ENCODE measurements at places on chromosomes 16 and 17.

DNA sequence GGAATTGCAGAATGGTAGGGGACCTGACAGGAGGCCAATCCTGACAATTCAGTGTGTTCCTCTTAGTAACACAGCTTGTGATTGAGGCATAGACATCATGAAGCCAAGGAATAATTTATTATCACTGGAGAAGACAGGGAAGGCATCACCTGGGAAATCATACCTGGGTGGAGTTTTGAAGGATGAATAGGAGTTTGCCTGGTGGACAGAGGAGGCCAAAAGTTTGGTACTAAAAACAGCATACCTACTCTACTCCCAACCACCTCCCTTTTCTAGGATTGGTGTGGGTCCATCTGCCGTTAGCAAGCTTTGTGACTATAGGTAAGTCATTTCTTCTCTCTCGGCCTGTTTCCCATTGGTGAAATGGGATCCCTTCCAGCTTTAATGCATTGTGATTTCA is 88.0 kb downstream of the RAB11FIP4 start:
- no peak for DNase-seq

DNA sequence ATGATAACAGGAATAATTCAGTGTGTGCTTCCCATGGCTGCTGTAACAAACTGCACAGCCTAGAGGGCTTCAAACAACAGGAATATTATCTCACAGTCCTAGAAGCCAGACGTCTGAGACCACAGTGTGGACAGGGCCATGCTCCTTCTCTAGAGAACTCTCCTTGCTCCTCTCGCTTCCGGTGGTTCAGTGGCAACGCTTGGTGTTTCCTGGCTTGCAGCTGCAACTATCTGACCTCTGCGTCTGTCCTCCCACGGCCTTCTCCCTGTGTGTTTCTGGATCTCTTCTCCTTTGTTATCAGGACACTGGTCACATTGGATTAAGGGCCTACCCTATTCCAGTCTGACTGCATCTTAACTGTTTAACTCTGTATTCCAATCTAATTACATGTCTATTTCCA is 414.3 kb downstream of the MAF start:
- no peak for DNase-seq

GRCh38 chr16:57837305-57838125 is 35.2 kb upstream of the KIFC3 start:
- DNase-seq: no peak

DNA sequence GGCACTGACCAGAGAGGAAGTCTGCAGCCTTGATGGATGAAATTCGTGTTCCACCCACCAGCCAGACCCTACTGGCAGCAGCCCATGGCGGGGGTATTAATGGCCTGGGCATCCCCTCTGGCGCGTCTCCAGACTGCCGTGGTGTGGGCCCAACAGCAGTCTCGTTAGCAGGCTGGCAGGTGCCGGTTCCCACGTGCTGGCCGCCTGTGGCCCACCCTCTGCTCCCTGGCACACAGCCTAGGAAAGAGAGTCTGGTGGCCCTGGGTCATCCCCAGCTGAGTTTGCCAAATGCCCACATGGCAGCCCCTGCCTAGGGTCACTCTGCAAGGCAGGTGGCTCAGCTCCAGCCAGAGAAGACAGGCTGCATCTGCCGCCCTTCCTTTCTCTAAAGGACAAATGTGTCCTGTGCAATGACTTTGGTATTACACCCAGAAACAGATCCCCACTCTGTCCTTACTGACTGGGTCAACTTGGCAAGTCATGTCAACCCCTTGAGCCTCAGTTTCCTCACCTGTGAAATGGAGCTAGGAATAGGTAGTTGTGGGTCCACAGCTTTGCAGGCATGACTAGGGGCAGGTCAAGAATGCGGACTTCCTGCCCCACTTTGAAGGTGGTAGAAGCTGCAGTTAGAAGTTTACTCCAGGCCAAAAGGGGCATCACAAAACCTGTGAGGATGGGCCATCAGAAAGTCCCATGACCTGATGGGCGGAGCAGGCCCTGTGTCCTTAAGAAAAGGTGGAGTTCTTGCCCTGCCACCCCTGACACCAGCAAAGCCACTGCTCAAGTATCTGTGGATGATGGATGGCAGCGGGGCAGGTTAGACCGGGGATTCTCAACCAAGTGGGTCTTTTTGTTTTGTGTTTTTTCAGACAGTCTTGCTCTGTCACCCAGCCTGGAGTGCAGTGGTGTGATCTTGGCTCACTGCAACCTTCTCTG is 76.6 kb downstream of the ABCC6 start:
- no peak for DNase-seq

DNA sequence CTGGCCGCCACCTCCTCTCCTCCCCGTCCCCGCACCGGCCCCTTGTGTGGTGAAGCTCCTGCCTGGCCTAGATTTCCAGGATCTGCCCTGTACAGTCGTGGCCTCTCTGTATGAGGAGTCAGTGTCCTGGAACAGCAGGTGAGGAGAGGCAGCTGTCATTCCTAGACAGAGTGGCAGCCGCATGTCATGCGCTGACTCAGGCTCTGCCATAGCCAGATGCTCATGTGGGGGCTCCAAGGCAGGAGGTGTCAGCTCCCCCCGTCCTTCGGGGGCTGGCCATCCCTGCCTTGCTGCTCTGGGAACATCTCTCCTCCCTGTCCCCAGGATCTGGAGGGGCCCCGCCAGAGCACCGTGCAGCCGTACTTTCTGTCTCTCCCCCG is 60.4 kb downstream of the BAIAP2 start:
- no peak for DNase-seq

- DNase-seq: no peak
Observed at GRCh38 chr17:81050645-81051625, 16.0 kb downstream of the BAIAP2 start.

DNA sequence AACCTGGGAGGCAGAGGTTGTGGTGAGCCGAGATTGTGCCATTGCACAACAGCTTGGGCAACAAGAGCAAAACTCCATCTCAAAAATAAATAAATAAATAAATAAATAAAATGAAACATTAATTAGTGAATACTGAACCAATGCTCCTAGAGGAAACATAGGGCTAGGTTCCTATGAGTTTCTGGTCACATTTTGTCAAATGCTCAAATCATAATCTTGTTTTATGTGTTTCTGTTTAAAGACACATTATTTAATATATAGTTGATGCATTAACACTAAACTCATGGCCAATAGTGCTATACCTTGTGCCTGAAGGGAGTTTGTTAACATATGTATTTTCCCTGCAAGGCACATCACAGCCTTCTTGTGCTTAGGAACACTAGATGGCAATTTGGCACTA is 66.8 kb downstream of the HS3ST3A1 start:
- DNase-seq: no peak

- DNase-seq: no peak
Observed at GRCh38 chr16:85430523-85431421, 182.3 kb upstream of the GSE1 start.

GRCh38 chr16:10961231-10961630 is 16.9 kb downstream of the CLEC16A start:
- no peak for DNase-seq

DNA sequence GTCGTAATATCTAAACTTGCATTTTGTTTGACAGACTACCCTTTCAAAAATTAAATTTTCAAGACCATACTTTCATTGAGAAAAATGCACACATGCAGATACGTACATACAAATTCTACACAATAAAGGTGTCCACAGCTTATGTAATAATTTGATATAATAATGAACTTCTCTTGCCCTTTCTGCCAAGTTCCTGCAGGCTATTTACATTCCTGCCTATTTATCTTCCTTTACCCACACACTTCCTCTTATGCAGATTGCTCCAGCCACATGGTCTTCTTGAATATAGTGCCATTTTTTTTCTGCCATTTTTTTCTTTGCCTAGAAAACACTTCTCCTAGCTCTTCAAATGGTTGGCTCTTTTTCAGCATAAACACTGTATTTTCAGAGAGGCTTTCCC is 826.9 kb upstream of the CDH8 start:
- no peak for DNase-seq

- no peak for DNase-seq
Observed at GRCh38 chr17:78307887-78308638, 51.8 kb downstream of the SOCS3 start.

- DNase-seq: peak; percentile 71
Observed at GRCh38 chr16:3880623-3881498, at the start of gene CREBBP. Gene CREBBP (minus strand): TSS chr16:3880713. CDS start chr16:3879916, 797 bp downstream.

DNA sequence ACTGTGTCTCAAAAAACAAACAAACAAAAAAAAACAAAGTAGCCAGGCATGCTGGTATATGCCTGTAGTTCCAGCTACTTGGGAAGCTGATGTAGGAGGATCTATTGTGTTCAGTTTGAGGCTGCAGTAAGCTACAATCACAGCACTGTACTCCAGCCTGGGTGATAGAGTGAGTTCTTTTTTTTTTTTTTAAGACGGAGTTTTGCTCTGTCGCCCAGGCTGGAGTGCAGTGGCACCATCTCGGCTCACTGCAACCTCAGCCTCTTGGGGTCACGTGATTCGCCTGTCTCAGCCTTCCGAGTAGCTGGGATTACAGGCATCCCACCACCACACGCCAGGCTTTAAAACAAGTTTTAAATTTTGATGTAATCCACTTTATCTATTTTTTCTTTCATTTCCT is 80.2 kb upstream of the STAC2 start:
- DNase-seq: no peak

DNA sequence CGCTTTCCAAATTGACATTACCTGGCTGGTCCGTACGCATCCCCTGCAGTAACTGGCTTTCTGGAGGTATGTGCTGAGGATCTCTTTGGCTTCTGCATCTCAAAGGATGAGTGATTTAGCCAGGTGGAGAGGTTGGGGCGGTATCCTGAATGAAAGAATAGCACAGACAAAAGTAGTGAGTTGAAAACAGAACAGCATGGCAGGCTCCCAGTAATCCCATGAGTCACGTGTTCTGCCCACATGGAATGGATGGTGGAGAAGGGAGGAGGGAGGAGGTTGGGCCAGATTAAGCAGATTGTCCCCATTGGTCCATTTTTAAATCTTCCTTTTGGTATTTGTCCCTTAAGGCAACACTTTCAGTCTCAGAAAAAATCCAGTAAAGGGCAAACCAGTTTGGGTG is 176.0 kb downstream of the WWOX start:
- DNase-seq: no peak

- DNase-seq: no peak
Observed at GRCh38 chr16:67872131-67872630, 671 bp upstream of the EDC4 start.

DNA sequence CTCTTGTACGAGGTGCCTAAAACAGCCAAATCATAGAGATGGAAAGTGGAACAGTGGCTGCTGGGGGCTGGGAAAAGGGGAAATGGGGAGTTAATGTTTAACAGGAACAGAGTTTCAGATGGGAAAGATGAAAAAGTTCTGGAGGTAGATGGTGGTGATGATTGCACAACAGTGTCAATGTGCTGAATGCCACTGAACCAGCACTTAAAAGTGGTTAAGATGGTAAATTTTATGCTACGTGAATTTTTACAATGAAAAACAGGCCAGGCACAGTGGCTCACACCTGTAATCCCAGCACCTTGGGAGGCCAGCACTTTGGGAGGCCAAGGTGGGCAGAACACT is 130.4 kb downstream of the C16orf78 start:
- DNase-seq: no peak

GRCh38 chr16:82265809-82266208 is 95.8 kb upstream of the MPHOSPH6 start:
- no peak for DNase-seq

- DNase-seq: peak; percentile 6
Observed at GRCh38 chr16:24344784-24345183, 88.6 kb downstream of the CACNG3 start.

DNA sequence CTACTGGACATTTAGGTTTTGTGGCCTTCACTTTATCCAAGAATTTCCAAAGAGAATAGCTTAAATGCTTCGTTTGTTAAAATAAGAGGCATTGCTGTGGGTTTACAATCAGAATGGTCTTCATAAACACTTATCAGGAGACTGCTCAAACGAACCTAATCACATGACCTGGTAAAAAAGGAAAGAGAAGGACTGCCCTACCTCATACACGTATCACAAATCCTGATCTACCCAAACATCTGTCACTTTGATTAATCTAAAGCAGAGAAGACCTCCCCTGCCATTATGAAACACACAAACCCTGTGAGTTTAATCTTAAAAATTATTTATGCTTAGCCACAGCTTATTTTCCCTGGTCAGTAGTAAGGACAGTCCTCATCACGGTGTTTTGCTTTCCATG is 76.6 kb downstream of the PARN start:
- DNase-seq: no peak

- DNase-seq: no peak
Observed at GRCh38 chr16:25419681-25420080, 162.0 kb upstream of the ZKSCAN2 start.

DNA sequence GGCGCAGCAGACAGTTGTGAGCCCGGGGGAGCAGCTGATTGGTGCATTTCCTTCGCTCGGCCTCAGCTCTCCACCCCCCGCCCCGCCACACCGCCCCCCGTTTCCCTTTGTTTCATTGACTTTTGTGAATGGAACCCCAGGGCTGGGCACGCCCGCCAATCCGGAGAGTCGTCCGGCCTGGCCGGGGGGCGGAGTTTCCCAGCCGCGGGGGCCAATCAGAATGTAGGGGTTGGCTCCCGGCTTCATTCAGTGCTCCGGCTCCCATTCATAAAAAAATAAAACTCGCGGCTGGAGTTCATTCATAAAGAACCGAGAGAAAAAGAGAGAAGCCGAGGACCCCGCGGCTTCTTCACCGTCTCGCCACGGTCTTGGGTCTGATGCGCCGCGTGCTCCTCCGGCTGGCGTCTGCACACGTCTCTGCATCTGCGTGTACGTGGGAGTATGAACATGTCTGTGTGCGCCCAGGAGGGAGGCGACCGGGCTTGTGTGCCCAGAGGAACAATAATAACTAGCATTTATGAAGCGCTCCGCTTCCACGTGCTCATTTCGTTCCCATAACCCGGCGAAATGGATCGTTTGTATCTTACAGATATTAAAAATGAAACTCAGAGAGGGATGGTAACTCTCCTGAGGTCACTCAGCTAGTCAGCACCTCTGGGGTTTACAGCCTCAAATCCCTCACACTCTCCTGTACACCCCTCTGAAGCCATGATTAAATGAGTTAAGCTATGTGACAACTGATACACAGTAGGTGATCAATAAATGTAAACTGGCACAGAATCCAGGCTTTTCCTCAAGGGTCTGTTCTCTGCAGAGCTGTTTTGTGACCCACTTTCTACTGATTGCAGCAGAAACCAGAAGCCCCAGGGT is at the start of gene ETV4:
TSS of gene ETV4 (minus strand) at position 22 of the 870 bp plus-strand sequence. CDS start 723 bp downstream, outside the sequence.
- peak; percentile 82 for DNase-seq

DNA sequence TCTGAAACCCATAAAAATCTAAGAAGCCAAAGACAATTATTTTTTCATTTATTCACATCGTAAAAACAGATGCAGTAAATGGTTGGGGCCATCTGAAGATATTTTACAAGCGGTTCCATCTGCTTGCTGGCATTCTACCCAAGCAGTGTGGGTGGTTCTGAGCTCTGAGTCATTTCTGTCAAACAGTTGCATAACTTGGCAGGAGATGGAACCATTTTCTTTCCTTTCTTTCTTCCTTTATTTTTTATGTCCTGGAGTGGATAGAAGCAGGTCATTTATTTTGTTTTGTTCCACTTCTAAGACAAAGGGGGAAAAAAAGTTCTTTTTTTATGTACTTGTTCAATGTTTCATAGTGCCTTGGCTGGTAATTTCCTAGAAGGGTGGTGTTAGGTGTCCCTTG is 1151.9 kb upstream of the GOT2 start:
- DNase-seq: no peak

DNA sequence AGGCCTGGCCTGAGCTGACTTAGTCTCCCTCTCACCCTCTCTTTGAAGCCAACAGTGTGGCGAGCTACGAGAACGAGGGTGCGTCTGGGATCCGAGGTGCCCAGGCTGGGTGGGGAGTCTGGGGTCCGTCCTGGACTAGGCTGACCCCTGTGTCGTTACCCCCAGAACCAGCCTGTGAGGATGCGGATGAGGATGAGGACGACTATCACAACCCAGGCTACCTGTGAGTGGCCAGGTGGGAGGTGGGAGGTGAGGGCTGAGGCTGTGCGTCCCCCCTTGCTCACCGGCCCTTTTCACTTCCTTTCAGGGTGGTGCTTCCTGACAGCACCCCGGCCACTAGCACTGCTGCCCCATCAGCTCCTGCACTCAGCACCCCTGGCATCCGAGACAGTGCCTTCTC is 1.6 kb downstream of the LAT start:
- DNase-seq: no peak
